Effector CD4-positive, alpha-beta T cell (primary cell): ENCODE measurements at places on chromosomes 2 and 18.

DNA sequence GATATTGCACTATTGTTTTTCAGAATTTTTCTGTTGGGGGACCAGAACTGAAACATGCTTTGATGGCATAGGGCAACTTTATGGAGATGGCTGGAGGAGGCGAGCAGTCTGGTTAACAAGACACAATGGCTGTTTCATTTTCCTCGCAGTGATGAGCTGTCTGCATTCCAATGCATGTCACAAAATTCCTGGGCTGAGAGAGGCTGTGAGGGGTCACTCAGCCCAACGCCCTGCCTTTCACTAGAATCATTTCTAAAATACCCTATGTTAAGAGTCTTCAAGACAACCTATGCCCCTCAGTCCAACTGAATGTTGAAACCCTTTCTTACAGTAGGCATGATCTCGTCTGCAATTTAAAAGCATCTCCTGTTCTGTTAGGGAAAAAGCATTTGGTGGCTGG, 1090.0 kb downstream of the BCL11A start:
- DNase-seq, result no peak

GRCh38 chr2:112664689-112665088, 18.9 kb downstream of the SLC20A1 start:
- DNase-seq, result no peak

DNA sequence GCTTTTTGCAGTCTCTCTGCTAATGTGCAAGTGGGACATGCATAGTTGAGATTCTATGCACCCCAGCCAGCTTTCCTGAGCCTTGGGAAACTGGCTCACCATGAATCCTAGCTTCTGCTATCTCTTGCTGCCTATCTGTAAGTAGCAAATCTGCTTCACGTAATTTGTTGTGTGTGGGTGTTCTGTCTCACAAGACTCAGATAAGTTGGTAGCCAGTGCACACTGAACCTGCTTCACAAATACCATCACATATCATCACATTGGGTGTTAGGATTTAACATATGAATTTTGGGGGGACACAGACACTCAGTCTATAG, 13.9 kb upstream of the VRK2 start:
- DNase-seq, result no peak

DNA sequence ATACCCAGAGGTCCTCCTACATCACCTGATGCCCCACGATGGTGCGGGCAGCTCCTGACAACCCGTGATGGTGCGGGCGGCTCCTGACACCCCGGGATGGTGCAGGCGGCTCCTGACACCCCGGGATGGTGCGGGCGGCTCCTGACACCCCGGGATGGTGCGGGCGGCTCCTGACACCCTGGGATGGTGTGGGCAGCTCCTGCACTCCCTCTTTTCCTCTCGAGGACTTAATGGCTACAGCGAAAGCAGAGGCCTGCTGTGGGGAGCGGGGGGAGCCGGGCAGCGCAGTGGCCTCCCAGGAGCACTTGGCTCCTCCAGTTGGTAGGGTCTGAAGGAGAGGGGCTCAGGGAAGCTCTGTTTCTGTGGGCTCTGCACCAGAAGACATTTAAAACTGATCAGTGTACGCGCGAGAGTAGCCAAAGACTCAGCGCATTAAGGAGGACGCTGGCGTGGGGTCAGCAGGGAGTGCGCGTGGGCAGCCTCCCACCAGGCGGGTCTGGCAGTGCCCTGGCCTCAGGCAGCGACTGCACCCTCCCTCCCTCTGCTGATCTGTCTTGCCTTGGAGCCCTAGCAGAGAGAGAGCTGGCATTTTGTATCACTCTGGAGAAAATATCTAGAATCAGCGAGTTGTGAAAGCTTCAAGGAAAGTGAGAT, 464.5 kb upstream of the MYT1L start:
- DNase-seq, result no peak

DNA sequence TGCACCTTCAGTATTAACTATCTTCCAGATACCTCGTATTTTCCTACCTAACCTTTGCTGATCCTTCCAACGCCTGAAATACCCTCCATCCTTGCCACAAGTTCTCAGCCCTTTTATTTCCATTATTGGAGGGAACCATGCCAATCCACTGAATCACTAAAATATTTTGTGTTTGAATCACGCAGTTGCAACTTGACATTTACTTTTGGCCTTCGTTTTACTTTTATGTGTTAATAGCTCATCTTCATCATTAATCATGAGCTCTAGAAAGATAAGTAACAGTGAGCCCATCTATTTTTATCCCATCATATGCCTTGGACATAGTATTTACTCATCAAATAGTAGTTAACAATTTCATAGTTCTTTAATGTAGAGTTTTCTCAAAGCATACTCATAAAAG, 463.2 kb downstream of the THSD7B start:
- DNase-seq, result no peak

- no peak for DNase-seq
These were observed 60.4 kb downstream of the SH3YL1 start for GRCh38 chr2:203401-203800.
